Activated CD4-positive, alpha-beta T cell treated with anti-CD3 and anti-CD28 coated beads, Interleukin-2, amount 50 U/mL, for 24 hours (primary cell): ENCODE measurements at places on chromosomes 6 and 20.

- DNase-seq, result no peak
Observed at GRCh38 chr6:45667300-45667699, 289.6 kb upstream of the SUPT3H start.

- no peak for DNase-seq
Observed at GRCh38 chr20:54074511-54074910, 4.1 kb upstream of the BCAS1 start.

- DNase-seq, result no peak
Observed at GRCh38 chr6:157631412-157631811, 191.6 kb upstream of the SNX9 start.

- DNase-seq, result no peak
Observed at GRCh38 chr6:39938773-39939654, 4.8 kb upstream of the MOCS1 start.

DNA sequence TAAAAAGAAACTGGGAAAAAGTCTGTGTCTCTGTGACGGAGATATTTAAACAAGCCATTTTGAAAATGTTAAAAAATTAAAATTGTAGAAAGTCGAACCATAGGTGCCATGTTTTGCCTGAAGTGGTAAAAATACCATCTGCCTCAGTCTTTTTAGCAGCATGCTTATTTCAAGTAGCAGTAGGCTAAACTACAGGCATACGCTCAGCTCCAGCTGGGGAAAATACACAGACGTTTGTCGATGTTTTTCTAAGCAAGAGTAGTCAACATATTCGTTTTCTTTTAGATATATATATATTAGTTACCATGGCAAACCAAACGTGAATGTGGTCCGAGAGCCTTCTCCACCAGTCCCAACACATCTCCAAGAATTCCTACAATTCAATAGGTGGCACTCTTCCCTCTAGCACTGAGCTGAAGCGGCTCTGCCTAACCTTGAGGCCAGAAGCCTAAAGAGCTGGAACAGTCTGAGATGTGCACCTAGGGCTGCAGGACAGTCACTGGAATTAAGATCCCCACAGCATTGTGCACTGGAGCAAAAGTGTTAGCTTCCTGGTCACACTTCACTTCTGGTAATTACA, 70.2 kb upstream of the BEND3 start:
- DNase-seq, result no peak

GRCh38 chr20:50762435-50763220, 31.2 kb downstream of the PARD6B start:
- no peak for DNase-seq
